ENCODE measurements at places on chromosomes 7 and 10.

DNA sequence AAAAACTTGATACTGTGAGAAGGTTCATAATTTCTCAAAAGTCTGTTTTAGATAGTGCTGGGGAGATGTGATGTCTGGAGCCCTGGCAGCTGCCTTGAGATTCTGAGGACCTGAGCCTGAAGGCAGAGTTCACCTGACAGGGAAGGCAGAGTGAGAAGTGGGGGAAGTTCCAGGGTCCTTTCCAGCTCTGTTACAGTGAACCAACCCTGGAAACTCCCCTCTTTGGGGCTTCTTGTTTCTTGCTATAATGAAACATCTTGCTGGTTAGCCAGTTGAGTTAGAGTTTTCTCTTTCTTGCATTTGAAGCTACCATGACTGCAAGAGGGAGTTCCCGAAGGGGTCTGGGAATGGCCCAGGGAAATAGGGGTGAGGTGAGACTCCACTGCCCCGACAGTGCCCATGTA lies 158.9 kb upstream of the TNRC18 start:
- no peak for DNase-seq

DNA sequence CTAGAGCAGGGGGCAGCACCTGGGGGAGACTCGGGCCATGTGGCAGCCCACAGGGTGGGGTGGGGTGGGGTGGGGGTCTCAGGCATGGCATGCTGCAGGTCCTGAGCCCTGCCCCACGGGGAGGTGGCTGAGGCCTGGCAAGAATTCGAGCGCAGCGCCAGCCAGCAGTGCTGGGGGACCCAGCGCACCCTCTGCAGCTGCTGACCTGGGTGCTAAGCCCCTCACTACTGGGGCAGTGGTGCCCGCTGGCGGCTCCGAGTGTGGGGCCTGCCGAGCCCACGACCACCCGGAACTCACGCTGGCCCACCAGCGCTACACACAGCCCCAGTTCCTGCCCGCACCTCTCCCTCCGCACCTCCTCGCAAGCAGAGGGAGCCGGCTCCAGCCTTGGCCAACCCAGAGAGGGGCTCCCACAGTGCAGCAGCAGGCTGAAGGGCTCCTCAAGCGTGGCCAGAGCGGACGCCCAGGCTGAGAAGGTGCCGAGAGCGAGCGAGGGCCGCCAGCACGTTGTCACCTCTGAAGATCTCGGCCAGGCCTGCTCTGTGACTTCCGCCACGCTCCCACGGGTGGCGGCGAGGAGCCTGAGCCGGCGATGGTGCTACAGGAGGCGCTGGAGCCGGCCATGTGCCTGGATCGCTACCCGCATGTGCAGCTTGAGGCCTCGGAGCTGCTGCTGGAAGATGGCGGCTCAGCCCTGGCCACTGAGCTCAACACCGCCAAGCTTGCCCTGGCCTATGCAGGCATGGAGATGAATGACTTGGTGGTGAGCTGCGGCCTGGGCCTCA lies 145.1 kb upstream of the C7orf33 start:
- DNase-seq, result no peak

DNA sequence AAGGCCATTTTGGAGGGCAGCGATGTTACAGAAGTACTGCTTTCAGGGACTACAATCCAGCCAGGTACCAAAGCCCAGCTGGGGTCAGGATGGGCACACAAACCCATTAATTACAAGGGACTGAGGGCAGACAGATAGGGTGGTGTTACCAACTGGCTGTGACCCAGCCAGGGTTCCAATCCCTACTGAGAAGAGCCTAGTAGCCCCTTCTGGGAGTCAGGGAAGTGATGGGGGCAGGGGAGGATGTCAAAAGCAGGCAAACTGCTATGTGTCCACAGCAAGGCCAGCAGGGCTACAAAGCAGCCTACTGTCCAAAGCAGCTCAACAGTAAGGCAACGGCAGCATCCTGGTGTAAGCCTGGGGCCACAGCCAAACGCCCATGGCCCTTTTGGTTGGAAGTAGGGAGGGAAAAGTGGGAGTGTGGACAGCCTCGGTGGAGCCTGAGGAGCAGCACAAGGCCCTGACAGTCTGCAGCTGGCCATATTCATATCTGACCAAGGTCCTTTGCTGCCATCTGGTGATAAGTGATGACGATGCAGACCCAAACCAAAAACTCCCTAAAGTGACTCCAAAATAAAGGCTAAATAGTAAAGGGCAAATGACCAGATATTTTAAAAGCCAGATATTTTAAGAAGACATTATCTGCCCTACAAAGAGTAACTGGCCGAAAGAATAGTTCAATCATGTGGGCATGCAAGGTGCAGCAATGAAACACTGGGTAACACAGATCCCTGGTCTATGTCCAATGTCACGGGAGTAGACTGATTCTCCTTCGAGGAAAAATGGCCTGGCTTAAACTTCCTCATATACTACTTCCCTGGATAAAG lies 56.9 kb downstream of the XPNPEP1 start:
- DNase-seq, result peak; percentile 19

- DNase-seq, result no peak
Measured at GRCh38 chr7:121109145-121109544, 120.6 kb downstream of the CPED1 start.

DNA sequence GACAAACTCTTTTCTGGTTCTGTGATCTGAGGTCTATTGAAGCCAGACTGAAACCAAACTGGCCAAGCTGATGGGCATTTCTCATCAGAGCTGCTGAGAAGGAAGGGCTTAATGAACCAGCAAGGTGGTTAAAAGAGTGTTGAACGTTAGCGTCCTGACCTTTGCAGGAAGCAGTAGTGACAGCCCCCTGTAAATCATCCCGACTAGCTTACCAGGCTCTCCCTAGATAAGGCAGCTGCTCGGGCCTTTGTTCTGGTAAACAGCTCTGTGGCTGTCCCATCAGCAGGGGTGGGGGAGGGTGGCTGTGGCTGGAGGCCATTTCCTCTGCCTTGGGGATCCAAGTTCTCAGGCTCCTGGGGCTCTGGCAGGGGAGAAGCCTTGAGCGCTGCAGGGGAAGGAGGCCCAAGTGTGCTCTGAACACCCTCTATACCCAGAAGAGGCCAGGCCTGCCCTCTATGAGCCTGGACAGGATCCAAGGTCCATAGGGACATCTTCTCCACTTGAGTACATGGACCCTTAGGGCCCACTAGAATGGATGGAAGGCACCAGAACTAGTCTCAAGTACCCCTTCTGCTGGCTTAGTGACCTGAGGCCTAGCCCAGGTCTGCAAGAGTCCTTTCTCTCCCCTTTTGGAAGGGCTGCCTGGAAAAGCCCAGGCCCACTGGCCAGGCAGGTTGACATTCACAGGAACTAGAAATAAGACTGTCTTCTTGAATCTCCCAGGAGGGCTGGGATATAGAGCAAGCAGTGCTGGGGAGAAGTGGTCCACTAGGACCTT lies 134.6 kb downstream of the ARHGAP22 start:
- no peak for DNase-seq

- DNase-seq, result no peak
Measured at GRCh38 chr10:14116837-14117236, 213.9 kb downstream of the FRMD4A start.

GRCh38 chr10:44478040-44478439 lies 93.1 kb upstream of the CXCL12 start:
- DNase-seq, result no peak

DNA sequence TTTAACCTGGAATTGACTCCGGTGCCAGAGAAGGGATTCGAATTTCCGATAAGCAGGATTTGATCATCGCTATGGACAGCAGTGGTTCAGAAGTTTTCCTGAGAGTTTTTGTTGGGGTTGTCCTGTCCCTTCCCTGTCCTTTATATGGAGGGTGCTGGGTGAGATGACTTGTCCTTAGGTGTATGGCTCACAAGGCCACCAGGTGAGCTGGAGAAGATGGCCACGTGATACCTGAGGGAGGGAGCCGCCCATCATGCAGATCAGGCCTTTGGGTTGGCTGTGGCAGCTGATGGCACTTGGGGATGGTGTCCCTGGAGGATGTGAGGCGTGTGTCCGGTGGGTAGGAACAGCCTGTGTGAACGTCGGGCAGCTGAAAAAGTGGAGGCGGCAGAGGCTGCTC lies 187.7 kb downstream of the PTPN20 start:
- no peak for DNase-seq

DNA sequence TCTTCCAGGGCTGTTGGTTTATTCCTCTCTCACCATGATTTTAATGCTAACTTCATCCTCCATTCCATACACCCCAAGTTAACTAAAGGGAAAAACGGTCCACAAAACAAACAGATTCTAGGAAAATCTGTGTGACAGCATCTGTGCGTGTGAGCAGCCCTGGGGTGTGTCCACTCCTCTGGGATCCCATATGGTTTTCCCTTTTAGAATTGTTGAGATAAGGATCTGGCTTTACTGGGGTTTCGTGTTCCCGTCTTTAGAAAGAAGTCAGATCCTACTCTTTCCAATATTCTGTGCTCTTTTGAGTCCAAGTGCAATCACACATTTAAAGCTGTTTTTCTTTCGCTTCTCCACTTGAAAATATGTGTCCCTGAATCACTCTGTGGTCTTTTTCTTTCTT lies 257.1 kb downstream of the KLF6 start:
- DNase-seq, result no peak

DNA sequence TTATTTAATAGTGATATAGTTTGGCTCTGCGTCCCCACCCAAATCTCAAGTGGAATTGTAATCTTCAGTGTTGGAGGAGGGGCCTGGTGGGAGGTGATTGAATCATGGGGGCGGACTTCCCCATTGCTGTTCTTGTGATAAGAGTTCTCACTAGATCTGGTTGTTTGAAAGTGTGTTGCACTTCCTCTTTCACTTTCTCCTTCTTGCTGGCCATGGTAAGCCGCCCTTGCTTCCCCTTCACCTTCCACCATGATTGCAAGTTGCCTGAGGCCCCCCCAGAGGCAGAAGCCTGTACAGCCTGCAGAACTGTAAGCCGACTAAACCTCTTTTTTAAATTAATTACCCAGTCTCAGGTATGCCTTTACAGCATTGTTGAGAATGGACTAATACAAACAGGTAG lies 101.4 kb downstream of the MTPAP start:
- no peak for DNase-seq

GRCh38 chr10:6667679-6668270 lies 87.7 kb upstream of the PRKCQ start:
- DNase-seq, result peak; percentile 28
